Stimulated activated CD8-positive, alpha-beta memory T cell treated with anti-CD3 and anti-CD28 coated beads, Interleukin-15, amount 100 ng/mL, for 48 hours (primary cell): ENCODE measurements at places on chromosomes 1 and 21.

DNA sequence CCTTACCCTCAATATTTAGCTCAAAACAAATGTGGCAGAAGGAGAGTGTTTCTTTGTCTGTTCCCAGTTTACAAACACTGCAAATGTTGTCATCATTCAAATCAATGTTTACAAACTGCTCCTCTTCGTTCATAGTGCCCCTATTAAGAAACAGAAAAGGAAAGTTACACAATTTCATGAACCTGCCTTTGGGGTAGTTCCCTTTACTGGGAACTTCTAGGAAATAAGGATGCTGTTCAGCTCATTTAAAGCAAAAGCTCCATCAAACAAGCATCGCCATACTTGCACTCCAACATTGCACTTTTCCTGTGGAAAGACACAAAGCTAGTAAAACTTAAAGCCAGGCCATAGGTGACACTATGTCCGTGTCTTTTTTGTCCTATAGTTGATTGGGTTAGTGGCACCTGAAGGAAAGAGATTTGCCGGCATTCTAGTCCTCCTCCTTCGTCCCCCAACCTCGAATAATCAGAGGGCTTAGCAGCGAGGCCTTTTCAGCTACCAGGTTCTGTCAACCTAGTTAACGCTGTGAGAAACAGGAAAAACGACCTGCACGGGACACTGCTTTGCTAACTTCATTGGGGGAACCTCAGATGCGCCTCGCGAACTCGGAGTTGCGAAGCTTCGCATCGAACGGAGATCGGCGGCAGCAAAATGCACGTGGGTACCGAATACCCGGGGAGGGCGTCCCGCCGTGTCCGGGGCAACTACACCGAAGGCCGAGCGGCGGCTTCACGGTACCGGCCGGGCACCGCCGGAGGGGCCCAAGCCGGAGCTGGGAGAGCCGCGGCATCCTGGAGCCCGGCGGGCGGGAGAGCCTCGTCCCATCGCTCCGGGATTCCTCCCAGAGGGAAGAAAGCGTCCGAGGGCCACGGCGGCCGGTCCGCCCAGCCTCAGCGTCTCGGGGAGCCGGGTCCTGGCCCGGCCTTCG lies 706 bp downstream of the C21orf91 start:
- DNase-seq, result peak; percentile 9

GRCh38 chr1:37317870-37318467 lies 156.4 kb upstream of the ZC3H12A start:
- no peak for DNase-seq

GRCh38 chr1:153649863-153650235 lies 8.7 kb upstream of the SNAPIN start:
- no peak for DNase-seq

GRCh38 chr21:36747041-36747814 lies 48.3 kb downstream of the SIM2 start:
- DNase-seq, result no peak

DNA sequence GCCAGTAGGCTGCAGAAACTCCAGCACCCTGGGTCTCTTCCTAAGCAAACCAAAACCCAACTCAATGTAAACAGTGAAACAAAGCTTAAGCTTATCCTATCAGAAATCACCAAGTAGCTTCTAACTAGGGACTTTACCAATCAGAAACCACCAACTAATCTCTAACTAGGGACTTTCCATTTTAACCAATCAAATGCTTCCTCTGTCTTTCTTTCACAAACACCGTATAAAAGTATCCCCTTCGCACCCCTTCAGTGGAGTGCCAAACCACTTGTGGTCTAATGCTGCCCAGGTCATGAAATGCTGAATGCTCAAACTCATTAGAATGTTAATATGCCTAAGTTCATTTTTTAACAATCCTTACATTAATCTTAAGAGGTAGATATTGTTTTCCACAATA lies 250.5 kb upstream of the DUSP10 start:
- no peak for DNase-seq

- peak; percentile 48 for DNase-seq
Measured at GRCh38 chr1:89633248-89633799, 404 bp downstream of the LRRC8C start.

GRCh38 chr1:21530368-21531016 lies 21.3 kb downstream of the ALPL start:
- no peak for DNase-seq

- no peak for DNase-seq
Measured at GRCh38 chr21:45286671-45287437, 841 bp downstream of the POFUT2 start.

DNA sequence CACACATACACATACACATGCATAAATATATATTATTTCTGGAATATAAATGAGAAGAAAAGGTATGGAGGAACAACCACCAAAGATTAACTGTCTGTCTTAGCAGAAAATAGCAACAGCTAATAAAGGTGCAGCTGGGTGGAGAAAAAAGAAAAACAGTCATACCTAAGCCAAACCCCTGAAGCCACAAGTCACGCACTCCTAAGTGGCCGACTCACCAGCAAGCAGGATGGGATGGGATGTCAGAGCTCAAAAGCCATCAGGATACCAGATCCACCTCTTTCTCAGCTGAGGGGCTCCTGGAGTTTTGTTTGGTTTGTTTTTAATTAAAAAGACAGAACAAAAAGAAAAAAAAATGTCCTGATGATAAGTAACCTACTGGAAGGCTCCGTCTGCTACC lies 64.7 kb upstream of the HIVEP3 start:
- DNase-seq, result no peak

GRCh38 chr21:33230545-33231324 lies 997 bp downstream of the IFNAR2 start:
- DNase-seq, result peak; percentile 20

- no peak for DNase-seq
Measured at GRCh38 chr1:206653715-206654459, 18.6 kb downstream of the DYRK3 start.

DNA sequence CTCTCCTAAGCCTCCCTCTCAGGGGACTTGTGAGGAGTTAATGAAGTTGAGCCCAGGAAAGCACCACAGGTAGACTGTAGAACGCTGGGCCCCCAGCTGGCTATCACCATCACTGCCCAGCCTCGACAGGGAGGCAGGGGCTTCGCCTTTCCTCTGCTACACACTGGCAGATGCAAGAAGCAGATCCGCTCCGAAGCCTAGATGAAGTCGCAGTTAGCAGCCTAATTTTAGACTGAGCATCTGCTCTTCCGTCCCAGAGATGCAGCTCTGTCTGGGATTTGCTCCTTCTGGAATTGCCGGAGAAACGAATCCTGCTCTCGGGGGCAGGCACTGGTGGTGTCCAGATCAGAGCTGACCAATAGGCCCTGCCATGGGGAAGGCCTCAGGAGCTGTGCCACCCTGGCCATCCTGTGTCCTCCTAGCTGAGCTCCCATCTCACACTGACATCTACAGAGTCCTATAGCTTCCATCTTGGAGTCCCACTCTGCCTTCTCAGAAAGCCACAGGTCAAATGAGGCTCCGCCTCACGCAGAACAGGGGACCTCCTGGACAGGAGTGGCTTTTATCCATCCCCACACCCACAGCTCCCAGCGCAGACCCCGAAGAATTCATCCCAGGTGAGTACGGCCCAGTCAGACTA lies 186.8 kb upstream of the EDN2 start:
- no peak for DNase-seq

GRCh38 chr1:92817137-92817697 lies 14.6 kb upstream of the RPL5 start:
- no peak for DNase-seq

- DNase-seq, result no peak
Measured at GRCh38 chr1:43576521-43576920, 45.8 kb downstream of the PTPRF start.

GRCh38 chr1:101175886-101176285 lies 60.9 kb upstream of the S1PR1 start:
- no peak for DNase-seq

DNA sequence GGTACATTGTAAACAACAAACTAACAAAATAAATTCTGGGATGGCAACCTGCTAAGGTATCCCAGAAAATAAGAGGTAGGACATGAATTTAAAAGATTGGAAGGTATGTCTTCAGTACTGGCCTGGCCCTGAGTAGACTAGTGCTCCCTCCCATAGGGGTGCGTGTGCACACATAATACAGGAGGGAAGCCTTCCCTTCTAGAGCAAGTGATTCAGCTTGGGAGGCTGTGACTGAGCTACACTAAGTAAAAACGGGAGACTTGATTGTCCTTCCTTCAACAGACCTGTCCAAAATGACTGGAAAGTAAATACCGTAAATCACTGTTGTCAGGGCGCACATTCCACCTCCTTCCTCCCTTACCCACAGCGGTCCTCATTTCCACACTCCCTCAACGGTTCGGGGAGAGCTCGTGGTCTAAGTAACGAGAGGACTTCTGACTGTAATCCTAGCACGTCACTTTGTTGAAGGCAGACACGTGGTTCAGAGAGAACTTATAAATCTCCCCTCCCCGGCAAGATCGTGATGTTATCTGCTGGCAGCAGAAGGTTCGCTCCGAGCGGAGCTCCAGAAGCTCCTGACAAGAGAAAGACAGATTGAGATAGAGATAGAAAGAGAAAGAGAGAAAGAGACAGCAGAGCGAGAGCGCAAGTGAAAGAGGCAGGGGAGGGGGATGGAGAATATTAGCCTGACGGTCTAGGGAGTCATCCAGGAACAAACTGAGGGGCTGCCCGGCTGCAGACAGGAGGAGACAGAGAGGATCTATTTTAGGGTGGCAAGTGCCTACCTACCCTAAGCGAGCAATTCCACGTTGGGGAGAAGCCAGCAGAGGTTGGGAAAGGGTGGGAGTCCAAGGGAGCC lies at the start of gene TGFB2:
TSS of gene TGFB2 (plus strand) at position 523 of the 859 bp plus-strand sequence. CDS start 1,366 bp downstream, outside the sequence.
- no peak for DNase-seq

GRCh38 chr1:28506907-28507246 lies 1.0 kb downstream of the RCC1 start:
- no peak for DNase-seq

GRCh38 chr1:209155546-209155945 lies 428.0 kb upstream of the CAMK1G start:
- DNase-seq, result no peak

- no peak for DNase-seq
Measured at GRCh38 chr1:209810783-209811182, 4.8 kb upstream of the IRF6 start.

GRCh38 chr21:44347911-44348451 lies 5.4 kb upstream of the TRPM2 start:
- no peak for DNase-seq
